ENCODE measurements at places on chromosomes 5 and 9.
A peak's percentile ranks its signal among the peaks of the same experiment; 100 is the strongest.

DNA sequence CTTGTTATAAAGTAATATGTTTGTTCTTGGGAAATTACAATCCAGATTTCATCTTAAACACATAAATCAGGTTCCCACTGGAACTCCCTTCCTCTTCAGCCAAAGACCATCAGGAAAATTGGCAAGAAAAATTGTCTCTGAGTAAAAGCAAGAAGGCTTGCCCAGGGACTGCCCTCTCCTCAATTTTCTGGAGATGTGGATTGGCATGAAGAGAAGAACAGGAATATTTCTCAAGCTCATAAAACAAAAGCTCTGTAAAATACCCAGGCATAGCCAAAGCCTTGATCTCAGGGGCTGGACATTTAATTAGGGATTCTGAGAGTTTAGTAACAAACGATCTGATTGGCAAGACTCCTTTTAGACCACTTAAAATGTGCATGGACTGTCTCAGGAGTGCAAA is 223.4 kb downstream of the ZNF608 start:
- no peak for DNase-seq

GRCh38 chr9:28584542-28584941 is 1011.3 kb upstream of the C9orf72 start:
- no peak for DNase-seq

DNA sequence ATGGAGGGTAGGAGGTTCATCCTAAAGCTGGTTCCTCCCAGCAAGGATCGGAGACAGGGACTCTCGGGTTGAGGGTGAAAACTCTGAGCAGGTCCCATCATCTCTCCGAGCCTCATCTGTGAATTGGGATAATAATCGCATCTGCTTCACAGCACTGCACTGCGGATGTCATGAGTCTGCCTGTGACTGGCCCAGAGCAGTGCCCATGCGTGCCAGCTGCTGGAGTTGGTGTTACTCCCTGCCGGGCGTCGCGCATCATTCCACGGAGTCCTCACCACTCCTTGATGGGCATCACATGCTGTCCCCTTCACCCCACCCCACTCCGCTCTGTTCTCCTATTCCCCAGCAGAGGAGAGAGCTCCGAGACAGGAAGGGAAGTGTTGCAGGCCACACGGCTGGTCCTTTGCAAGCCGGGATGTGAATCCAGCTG is 35.1 kb upstream of the ORM1 start:
- DNase-seq = no peak

- DNase-seq = no peak
Measured at GRCh38 chr5:77305956-77306355, 95.5 kb downstream of the PDE8B start.

DNA sequence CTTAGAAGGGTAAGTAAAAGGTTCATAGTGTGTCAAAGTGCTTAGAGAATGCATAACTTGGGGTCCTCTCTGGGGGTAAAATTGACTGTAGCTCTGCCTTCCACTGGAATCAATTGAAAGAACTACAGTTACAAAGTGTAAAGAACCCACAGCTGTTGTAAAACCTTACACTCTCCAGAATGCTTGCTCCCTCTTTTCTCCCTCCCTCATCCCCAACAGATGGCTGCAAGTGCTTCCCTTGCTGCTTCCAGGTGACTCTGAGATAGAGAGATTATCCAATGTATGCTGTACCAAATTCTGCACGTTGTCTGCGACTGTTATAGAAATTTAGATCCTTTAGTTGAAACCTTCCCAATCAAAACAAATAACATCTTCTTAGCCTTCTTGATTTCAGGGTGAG is 126.0 kb downstream of the STK32A start:
- DNase-seq = no peak

- DNase-seq = no peak
Measured at GRCh38 chr9:5321058-5321457, 16.5 kb upstream of the RLN2 start.

DNA sequence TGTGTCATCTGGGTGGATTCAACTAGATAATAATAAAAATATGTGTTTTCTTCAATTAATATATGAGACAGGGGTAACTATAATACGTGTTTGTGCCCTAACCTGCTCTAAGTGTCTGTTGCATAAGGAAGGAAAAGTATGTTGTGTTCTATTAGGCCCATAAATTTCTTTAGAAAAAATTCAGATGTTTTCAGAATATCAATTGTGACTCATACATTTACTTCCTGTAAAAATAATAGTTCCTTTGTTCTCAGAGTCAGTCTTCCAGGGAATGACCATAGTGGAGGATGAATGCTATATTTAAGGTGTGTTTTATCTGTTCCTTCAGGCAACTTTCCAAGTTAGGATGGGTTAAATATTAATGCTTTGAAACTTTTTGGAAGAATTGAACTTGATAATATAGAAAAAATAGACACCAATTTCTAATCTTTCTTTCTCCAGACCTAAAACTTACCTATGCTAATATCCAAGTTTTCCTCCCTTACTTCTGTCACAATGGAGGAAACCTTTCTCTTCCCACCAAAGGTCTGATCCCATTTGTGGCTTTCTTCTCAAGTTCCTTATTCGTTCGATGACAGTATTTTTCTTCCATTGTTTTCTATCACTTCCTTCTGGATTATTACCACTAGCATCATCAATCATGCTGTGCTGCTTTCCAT is 49.9 kb downstream of the ISL1 start:
- no peak for DNase-seq

GRCh38 chr9:121738968-121739367 is 87.5 kb downstream of the DAB2IP start:
- no peak for DNase-seq

DNA sequence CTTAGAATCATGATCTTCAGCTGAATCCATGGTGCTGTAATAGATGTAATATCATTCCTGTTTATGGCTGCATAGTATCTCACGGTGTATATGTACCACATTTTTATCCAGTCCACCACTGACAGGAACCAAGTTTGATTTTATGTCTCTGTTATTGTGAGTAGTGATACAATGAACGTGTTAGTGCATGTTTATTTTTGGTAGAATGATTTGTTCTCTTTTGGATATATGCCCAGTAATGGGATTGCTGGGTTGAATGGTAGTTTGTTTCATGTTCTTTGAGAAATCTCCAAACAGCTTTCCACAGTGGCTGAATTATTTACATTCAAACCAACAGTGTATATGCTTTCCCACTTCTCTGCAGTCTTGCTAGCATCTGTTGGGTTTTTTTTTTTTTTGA is 175.1 kb upstream of the CDH10 start:
- DNase-seq = peak; percentile 36

- DNase-seq = peak; percentile 27
Measured at GRCh38 chr5:169667896-169668674, 31.0 kb downstream of the DOCK2 start.

DNA sequence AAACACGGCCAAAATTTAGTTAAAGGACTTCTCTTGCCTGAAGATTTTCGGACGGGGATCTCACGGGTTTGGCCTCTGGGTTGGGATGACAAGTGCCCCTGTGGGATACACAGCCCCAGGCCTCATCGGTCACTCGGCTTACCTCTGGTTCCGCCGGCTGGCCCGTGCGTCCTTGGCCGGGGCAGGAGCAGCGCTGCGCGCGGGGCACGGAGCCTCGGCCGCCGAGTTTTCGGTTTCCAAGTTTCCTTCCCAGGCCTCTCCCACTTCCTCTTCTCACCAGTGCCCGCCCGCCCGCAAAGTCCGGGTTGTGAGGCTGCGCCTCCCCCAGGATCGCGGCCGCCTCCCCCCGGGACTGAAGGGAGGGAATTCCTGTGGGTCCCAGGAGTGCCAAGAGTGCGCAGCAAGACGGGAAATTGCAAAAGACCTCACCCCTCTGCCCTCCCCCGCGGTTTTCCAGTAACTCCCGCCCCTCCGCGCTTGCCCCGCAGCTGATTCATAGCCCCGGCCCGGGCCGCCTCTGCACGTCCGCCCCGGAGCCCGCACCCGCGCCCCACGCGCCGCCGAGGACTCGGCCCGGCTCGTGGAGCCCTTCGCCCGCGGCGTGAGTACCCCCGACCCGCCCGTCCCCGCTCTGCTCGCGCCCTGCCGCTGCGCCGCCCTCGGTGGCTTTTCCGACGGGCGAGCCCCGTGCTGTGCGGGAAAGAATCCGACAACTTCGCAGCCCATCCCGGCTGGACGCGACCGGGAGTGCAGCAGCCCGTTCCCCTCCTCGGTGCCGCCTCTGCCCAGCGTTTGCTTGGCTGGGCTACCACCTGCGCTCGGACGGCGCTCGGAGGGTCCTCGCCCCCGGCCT is at the start of gene OSMR:
Gene OSMR, plus strand, starts transcription at position 487 of the 853 bp plus-strand sequence. CDS start 23,033 bp downstream, outside the sequence.
- peak; percentile 98 for DNase-seq

DNA sequence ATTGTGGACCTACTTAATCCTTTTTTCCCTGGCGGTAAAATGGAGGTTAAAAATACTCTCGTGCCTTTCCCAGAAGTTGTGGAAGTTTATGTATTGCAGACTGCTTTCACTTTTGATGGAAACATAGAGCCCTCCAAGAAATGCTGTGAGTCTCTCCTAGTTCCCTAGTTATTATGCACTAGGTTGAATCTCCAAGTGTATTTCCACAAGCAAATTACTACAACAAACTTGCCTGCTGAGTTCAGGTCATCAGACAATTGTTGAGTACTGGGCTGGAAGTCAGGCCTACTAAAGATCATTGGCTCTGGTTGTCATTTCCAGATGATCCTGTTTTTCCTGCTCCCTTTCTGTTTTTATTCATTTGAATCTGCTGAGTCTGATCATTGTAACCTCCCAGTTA is 104.1 kb downstream of the CD180 start:
- no peak for DNase-seq

- DNase-seq = no peak
Measured at GRCh38 chr5:130964231-130965202, 200.5 kb downstream of the HINT1 start.

GRCh38 chr5:68661237-68661636 is 432.6 kb upstream of the SLC30A5 start:
- peak; percentile 29 for DNase-seq

DNA sequence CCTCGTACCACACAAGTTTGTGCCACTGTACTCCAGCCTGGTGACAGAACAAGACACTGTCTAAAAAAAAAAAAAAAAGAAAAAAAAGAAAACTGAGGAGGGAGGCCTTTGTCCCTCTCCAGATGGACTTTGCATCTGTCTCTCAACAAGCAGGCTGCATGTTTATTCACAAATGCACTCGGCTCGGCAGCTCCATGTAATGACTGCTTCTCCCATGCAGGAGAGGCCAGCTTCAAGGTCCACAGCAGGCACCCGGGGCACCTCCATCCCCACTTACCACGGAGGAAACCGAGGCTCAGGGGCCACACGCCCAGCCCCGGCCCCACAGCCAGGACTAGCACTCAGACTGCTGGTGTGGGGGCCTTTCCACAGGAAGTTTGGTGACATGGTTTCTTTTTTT is 13.1 kb upstream of the NCS1 start:
- no peak for DNase-seq

- no peak for DNase-seq
Measured at GRCh38 chr9:112009656-112010055, 113.0 kb downstream of the UGCG start.

DNA sequence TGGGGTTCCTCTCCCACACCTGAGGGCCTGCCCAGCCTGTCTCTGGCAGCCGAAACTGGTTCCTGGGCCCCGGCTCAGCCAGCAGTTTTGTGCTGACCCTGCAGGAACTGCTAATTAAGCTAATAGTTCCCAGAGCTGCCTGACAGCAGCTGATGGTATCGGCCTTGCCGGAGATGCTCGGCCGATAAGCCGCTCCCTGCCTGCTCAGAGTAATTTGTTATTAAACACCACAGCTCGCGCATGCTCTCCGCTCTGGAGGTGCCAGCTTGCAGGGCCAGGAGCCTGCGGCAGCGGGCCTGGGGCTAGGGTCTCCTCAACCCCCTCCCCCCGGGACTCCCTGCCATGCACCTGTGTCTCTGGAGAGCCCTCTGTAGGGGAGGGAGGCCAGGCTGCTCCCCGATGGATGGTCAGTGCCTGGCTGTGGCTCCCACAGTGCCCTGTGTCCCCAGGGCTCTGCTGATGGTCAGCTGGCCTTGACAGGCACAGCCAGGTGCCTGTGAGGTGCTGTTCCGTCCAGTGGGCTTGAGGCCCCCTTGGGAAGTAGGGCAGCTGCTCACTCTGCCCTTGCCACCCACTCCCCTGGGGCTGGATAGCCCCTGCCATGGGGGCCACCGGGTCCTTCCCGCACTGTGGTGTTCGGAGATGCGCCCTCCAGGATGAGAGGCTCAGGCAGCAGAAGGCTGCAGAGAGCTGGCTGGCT is 41.7 kb downstream of the RXRA start:
- DNase-seq = no peak

GRCh38 chr5:36772276-36773140 is 104.1 kb upstream of the NIPBL start:
- no peak for DNase-seq

DNA sequence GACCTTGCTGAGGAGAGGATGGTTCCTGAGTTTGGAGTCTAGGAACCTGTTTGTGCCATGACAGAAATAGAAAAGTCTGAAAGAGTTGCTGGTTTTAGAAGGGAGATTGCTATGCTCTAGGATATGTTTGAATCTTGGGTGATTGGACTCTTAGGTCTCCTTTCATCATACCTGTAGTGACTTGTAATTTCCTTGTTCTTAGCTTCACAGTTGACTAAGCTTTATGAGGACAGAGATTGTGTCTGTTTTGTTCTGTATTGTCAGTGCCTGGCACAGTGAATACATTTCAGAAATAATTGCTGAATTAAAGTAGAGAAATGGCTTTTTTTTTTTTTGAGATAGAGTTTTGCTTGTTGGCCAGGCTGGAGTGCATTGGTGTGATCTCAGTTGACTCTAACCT is 31.5 kb downstream of the GAPVD1 start:
- DNase-seq = no peak

- DNase-seq = no peak
Measured at GRCh38 chr5:18754201-18754600, 1119.9 kb downstream of the TAF11L14 start.

- peak; percentile 72 for DNase-seq
Measured at GRCh38 chr5:175381130-175381529, 62.9 kb downstream of the DRD1 start.

GRCh38 chr5:139458580-139459407 is 3.7 kb downstream of the ECSCR start:
- DNase-seq = peak; percentile 45

GRCh38 chr5:126579716-126580115 is 15.3 kb downstream of the ALDH7A1 start:
- DNase-seq = no peak

DNA sequence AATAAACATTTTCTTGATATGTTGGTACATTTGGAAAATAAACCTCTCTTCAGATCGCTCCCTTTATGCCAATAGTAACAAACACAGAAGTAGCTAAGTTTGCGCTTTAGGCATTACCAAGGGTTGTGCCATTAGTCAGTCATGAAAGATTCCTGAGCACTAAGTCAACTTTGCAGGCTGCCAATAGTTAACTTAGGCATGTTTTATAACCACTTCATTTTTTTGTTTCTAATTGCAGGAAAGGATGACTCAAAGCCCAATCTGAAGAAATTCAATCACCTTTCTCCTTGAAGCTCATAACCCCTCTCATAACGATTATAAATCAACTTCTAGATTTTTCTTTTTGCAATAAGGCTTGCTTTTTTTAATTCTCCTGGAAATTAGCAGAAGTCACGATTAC is 517.0 kb downstream of the AGTPBP1 start:
- DNase-seq = peak; percentile 31

GRCh38 chr5:171420431-171421241 is 1.2 kb downstream of the FGF18 start:
- DNase-seq = no peak

GRCh38 chr5:113068559-113068958 is 92.0 kb downstream of the DCP2 start:
- DNase-seq = no peak

GRCh38 chr5:145161391-145161790 is 673.8 kb downstream of the PRELID2 start:
- DNase-seq = no peak

- DNase-seq = peak; percentile 21
Measured at GRCh38 chr5:147234825-147235635, at the start of gene STK32A. Gene STK32A (plus strand): TSS chr5:147235026. CDS start chr5:147239635, 4,609 bp downstream.

- DNase-seq = no peak
Measured at GRCh38 chr9:71648453-71648852, 119.9 kb downstream of the CEMIP2 start.

- peak; percentile 22 for DNase-seq
Measured at GRCh38 chr5:19615661-19616060, 372.3 kb downstream of the CDH18 start.

All from H4 (cell line).